Nephron progenitor cell (in vitro differentiated cells): ENCODE measurements at places on chromosomes 2 and 18.

DNA sequence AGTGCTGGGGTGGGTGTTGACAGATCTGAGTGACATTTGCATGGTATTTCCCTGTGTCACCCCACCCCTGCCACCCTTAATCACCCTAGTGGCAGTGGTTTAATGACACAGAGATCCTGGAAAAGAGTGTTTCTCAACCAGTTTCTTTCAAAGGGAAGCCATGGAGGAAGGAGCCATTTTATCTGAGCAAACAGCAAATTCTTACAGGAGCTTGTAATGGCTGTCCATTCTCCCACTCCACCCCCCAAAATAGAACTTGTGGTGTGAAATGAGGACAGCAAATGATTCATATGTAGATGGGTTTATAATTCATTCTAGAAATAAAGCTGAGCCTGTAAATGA, 51.5 kb downstream of the CDC42EP3 start:
- DNase-seq = no peak

DNA sequence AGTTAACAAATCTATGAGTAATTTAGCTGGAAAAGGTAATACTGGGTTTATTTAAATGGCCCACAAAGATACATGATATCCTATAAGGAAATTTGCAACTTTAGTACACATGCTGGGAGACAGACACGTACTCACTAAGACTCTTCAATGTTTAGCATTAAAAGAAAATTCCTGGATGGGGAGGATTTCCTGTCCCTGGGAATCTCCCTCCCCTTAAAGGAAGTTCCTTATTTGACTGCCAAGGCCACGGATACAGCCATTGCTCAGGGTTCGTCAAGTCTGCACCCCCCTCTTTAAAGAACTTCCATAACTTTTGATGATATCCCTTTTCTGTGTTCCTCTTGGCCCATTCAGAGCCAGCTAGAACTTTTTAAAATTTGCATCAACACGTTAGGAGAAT, 267.6 kb downstream of the CD226 start:
- DNase-seq = no peak

DNA sequence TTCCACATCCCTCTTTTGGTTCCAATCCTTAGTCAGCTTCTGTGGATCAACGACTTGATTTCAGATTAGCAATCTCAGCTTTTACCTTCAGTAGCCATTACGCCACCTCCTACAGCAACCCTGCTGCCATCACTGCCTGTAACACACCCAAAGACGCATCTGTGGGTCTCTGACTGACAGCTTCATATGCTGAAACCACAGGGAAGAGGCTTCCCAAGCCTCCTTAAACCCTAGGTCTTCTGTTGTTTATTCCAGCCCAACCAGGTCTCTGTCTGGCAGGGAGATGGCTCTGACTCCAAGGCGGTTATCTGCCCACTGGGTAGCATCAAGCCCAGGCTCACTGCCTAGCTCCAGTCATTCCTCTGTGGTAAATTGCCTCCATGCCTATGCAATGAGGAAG, 28.6 kb upstream of the TRIB2 start:
- no peak for DNase-seq

GRCh38 chr2:235102896-235103295, 151.1 kb downstream of the SH3BP4 start:
- DNase-seq = no peak

DNA sequence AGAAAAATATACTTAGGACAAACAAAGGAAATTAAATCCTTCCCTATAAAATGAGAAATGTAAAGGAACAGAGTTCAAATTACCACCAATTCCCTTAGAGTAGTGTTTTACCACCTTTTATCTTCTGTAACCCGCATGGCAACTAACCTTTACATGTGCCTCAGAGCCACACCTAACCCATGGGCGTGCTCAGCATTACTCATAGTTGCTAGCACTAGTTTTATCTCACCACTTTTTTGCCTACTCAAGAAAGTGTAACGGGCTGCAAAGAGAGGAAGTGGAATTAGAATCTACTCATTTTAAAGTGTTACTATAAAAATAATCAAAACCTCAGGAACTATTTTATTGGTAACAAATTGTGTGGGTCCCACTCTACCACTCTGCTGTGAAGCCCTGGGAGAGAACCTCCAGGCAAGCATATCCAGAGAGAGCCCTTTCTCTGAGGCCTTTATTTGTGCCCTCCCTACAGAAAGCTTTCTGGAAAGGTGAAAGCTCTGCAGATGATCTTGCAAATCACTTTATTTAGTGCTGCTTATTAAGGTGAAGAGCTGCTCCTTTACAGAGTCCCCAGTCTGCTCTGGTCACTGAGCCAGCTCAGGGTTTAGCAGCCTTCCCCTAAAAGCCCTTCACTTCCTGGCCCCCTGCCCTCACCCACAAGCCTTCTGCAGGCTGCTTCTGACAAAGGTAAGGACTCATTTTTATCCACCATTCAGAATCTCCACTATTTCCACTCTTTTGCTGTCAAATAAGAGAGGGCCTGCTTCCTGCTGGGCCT, 98.8 kb downstream of the TRABD2A start:
- DNase-seq = no peak

GRCh38 chr2:162200636-162201035, 42.6 kb downstream of the FAP start:
- no peak for DNase-seq

- DNase-seq = no peak
Measured at GRCh38 chr2:160752475-160753330, 259.1 kb upstream of the RBMS1 start.

GRCh38 chr2:122525336-122525735, 769.9 kb downstream of the TSN start:
- DNase-seq = no peak
